ENCODE measurements at places on chromosomes 1 and 21.

- DNase-seq: peak; percentile 20
Measured at GRCh38 chr1:53637511-53638359, 101.2 kb downstream of the GLIS1 start.

DNA sequence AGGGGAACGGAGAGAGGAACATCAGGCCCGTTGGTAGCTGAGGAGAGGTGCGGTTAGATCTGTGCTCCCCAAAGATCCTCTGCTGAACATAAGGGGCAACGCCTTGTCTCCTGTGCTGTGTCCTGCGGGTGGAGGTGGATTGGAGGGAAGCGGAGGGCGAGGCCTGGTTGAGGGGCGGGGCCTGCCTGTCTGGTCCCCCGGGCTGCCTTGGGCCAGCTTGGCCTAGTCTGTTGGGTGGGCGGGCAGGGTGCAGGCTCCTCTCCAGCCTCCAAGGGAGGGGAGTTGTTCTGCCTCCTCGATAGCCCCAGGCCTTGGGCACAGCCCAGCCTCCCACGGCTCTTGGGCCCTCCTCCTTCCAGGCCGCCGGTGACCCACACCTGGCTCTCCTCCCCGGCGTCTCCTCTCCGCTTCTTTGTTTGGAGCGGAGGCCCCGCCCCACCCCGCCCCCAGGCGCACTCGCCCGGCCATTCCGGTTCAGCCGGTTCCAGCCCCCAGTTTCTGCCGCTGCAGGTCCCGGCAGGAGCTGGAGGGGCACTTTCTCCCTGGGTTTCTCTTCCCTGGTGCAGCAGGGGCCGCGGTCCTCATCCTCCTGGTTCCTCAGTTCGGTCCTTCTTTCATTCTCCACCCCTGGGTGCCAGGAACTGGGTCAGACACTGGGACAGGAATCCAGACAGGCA, 19.4 kb downstream of the PTPRF start:
- DNase-seq: no peak

GRCh38 chr21:45941338-45941710, 40.2 kb upstream of the COL6A1 start:
- no peak for DNase-seq

DNA sequence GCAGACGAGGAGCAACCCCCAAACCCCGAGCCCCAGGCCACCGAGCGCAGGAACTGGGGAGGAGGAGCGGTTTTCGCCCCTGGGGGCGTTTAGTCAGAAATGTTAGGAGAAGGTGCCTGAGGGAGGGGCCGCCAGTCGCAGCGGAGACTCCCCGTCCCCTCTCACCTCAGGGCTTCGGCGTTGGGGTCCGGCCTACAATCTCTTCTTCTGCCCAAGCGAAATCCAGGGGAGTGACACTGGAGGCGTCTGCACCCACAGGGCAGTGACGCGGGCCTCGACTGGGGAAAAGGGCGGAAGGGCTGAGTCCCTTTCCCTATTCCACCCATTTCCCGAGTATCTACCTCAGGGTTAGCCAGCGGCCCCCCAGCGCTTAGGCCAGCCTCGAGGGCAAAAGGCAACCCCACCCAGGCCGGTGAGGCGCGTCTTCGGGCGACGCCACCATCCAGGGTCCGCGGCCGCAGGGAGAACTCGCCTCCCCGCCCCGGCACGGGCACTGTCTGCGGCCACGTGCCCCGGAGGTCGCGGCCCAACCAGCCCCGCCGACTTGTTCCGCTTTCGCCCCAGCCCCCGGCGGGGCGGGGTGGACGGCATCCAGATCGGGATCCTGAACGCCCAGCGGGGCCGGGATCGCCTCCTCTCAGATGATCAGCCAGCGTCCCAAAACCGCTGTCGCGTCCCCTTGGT, 118.7 kb upstream of the BARHL2 start:
- no peak for DNase-seq

DNA sequence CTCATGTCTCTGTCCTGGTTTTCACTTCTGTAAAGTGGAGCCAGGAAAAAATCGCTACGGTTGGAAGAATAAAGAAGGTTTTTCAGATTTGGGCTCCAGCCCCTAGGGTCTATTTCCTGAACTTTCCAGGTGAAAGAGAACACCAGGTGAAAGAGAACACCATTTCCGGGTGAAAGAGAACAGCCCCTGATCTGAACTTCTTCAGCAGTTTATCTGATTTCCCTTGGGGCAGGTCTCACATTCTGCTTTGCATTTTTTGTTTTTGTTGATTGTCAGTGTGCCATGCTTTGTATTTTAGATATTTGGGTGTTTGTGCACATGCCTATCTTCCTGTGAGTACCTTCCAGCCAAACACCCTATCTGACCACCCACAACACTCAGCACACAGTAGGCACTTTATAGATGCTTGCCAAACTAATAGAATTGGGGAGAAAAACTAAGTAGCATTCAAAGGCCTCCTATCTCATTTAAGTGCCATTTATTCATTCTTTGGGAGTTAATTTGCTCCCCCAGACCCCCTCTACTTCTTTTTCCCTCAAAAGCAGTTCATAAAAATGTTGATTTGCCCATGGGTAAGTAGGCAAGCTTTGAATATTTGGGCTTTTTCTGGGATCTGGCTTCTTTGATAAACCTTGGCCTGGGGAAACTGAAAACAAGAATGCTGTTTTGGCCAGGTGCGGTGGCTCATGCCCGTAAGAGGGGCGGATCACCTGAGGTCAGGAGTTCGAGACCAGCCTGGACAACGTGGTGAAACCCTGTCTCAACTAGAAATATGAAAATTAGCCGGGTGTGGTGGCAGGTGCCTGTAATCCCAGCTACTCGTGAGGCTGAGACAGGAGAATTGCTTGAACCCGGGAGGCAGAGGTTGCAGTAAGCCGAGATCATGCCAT, 2.2 kb downstream of the NAV1 start:
- DNase-seq: no peak

GRCh38 chr1:67601955-67602354, 83.0 kb upstream of the GADD45A start:
- no peak for DNase-seq

DNA sequence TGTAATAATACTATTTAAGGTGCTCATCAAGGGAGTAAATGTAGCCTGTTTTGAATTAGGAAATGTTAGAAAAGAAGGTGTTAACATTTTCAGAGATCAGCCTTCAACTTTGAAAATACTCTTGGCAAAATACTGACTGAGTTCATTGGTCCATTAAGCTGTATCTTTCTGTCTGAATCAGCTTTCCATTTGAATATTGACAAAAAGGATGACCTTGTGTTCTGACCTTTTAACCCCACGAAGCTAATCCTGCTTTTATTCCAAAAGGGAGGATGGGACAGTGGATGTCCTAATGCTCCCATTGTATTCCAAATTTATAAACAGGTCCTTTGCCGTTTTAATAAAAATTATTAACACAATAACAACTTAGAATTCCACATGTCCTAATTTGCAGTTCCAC, 259.7 kb upstream of the NRIP1 start:
- DNase-seq: no peak

- no peak for DNase-seq
Measured at GRCh38 chr1:200290010-200290685, 119.7 kb downstream of the ZNF281 start.

DNA sequence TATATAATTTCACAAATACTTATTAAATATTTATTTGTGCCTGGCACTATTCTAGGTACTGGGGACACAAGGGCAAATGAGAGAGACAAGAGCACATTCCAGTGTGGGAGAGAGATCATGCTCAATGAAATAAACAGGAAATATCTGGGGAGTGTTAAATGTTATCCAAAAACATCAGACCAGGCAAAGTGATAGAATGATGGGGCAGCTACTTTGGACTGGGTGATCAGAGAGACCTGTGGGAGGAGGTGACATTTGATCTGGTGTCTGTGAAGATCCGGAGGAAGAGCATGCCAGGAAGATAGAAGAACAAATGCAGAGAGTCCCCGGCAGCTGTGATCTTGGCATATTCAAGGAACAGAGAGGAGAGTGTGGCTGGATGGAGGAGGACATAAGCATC, 27.5 kb upstream of the GNG12 start:
- no peak for DNase-seq

- no peak for DNase-seq
Measured at GRCh38 chr1:12811409-12811784, 19.8 kb downstream of the PRAMEF11 start.

DNA sequence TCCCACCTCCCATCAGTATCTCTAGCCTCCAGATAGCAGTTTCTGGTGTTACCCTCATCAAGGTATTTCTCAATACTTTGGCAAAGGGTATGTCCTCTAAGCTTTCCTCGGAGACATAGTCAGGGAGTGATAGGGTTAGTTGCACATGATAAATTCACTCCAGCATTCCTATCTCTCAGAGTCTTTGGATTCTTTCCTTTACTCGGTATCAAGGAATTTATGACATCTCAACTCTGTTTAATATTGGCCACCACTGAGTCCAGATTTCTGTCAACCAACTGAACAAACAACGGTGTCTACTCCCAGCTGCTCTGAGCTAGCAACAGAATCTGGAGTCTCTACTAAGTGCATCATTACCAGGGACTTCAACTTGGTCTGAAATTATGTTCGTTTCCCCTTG, 233.4 kb downstream of the TM2D1 start:
- no peak for DNase-seq

- DNase-seq: no peak
Measured at GRCh38 chr21:29149808-29150425, 19.5 kb downstream of the MAP3K7CL start.

- DNase-seq: no peak
Measured at GRCh38 chr1:116667575-116668105, at the start of gene IGSF3. Gene IGSF3, minus strand, starts transcription at chr1:116667733. Its CDS starts 1,407 bp downstream, at chr1:116666326.

DNA sequence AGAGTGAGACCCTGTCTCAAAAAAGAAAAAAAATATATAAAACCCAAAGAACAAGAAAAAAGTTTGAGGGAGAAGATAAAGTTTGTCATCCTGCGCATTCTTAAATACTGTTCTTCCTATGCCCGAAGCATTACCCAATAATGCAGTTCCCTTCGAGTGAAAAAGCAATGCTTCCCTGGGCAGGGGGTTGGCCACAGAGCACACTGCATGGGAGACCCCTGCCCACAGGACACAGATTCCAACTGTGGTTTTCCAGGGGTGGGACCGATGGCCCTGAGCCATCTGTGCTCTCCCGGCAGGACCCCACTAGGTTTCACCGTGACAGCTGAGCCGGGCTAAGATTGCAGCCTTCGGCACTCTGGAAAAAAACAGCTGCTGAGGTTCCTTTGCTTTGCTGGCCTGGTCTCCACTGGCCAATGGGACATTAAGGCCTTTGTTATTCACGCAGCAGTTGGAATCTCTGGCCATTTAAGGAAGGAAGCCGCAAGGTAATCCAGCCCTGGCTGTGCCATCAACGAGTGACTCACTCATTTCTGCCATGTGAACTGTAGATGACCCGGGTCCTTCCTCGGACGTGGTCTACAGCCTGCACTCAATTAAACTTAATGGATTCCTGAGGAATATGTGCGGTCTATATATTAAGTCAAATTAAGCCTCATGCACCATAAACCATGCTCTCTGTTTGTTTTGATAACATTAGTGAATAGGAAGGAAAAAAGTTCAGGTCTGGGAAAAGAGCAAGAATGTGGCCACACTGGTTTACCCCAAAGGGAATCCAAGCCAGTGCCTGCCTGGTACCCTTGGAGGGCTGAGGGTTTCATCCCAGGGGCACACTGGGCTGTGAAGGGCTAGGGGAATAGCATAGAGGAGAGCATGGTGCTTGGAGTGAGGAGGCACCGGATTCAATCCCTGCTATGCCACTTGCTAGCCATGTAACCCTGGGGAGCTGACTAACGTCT, 163.2 kb downstream of the ZBTB18 start:
- DNase-seq: no peak

DNA sequence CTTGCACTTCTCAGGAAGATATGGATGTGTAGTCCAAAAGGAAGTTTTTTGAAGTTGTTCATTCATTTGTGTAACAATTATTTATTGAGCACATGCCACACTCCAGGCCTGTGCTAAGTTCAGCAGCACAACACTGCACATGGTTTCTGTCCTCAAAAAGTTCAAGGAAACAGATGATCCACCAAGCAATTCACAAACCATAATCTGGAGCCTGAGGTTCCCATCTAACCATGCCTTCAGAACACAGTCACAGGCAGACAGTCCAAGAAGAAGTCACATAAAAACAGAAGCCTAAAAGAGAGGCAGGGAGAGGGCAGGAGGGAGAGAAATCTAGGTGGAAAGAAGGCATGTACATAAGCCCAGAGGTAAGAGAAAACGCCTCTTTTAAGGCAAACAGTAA, 1.9 kb downstream of the CD48 start:
- no peak for DNase-seq

DNA sequence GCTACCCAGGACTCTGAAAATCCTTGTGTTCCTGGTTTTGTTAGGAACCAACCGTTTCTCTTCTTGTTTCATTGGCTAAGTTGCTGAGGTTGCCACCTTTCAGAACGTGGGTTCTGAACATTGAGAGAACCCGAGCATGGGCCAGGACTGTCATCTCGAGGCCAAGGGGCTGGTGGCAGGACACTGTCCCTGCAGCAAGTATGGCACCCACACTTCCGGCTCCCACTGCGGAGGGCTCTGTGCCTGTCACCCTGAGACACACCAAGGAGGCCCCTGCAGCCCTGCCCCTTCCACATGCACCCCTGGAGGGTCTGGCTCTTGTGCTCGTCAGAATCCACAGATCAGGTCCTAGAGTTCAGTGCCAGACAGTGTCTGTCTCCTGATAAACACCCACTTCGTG, 39.1 kb upstream of the LRRC3 start:
- no peak for DNase-seq

DNA sequence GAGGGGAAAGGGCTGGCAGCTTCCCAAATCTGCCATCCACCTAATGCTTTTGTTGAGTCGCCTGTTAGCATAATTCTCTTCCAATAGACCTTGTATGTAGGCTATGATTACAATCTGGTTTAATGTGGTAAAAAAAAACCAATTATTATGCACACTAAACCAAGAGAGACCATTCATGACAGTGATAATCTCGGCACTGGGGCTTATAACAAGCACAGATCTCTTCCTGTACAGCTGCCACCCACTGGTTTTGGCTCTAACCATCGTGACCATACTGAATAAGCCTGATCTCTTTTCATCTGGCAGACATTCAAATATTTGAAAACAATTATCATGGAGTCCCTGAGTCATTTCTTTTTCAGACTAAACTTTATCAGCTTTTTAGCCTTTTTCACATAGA, 12.0 kb upstream of the SYT14 start:
- no peak for DNase-seq

DNA sequence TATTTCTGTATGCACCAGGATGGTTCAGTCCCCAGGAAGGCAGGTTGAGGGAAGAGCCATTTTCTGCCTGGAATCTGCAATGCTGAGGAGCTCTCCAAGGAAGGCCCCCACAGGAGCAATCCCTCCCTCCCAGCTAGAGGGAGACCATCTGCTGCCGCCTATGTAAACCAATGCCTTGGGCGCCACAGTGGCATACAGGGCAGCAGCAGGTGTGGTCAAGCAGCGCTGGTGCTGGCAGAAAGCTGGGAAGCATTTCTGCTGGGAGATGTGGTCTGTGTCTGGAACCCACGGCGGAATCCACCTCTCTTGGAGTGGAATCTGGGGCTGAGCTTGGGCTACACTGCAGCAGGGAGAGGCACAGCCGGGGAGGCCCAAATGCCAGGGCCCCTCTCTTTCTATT, 283.3 kb downstream of the RRAGC start:
- DNase-seq: no peak

GRCh38 chr1:209823143-209824041, 4.4 kb upstream of the UTP25 start:
- DNase-seq: no peak

Data from dorsolateral prefrontal cortex (tissue), 122 donors.